ENCODE measurements at places on chromosomes 1 and 21. TPM values are rescaled to one million over a fixed set of nuclear protein-coding genes. Genes with fewer than 3 reads are reported as not detected.

DNA sequence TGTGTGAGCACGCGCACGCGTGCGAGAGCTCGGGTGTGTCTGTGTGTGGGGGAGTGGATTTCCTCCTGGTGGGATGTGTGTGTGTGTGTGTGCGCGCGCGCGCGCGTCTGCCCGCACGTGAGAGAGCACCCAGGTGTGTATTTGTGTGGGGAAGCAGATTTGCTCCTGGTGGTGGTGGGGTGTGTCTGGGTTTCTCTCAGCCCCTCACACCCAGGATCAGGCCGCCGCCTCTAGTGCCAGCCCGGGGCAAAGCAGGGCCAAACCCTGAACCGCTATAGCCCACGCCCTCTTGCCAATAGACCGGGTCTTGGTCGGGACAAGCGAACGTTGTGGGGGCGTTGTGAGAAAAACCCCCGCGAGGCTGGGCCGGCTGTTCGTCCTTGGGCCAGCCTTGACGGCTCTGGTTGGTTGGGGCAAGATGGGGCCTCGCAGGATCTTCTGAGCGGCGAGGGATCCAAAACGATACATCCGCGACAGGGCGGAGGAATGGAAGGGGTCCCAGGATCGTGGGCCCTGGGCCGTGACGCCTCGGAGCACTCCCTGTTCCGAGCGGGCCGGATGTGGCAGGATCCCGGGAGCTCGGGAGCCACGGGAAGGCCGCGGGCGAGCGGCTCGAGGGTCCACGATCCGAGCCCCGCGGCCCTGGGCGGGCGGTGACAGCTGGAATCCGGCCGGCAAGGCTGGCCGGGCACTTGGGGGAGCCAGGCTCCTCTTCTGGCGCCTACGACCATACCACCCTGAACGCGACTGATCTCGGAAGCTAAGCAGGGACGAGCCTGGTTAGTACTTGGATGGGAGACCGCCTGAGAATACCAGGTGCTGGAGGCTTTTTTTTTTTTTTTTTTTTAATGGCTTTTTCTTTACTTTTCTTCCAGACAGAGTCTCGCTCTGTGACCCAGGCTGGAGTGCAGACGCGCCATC lies 68.2 kb downstream of the RNF187 start:
- no peak for DNase-seq

DNA sequence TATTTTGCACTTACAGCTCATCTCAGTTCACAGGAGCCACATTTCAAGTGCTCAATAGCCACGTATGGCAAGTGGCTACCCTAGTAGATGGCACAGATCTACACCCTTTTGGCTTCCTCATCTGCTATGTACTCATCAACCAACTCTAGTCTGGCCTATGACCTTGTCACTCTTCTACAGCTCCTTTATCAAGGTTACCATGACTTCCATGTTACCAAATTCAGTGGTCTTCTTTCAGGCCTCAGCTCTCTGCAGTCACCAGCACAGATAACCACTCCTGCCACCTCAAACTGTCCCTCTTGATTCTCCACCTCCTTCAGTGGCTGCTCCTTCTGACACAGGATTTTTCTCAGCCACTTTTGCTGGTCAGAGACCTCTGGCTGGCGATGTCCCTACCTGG lies 11.7 kb upstream of the USP48 start:
- DNase-seq = no peak

- DNase-seq = peak; percentile 53
Measured at GRCh38 chr1:247639381-247639981, 34.1 kb downstream of the OR2G3 start.

- no peak for DNase-seq
Measured at GRCh38 chr1:94017155-94017829, 103.7 kb downstream of the ABCA4 start.

DNA sequence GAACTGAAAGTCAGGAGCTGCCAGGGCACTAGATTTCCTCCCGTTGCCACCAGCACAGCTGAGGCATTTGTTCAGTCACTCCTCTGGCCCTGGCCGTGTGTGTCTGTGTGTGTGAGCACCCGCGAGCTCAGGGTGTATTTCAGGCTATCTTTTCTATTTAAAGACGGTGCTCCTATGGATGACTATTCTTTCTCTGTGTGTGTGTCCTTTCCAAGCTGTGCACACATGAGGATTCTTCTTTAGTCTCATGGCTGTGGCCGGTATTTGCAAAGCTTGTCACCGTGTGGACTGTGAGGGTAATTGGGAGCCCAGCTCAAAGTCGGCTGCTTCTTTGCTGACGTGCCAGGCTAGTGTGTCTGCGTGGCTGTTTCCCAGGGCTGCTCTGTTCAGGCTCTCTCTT lies 3.0 kb upstream of the KCND3 start:
- DNase-seq = no peak

DNA sequence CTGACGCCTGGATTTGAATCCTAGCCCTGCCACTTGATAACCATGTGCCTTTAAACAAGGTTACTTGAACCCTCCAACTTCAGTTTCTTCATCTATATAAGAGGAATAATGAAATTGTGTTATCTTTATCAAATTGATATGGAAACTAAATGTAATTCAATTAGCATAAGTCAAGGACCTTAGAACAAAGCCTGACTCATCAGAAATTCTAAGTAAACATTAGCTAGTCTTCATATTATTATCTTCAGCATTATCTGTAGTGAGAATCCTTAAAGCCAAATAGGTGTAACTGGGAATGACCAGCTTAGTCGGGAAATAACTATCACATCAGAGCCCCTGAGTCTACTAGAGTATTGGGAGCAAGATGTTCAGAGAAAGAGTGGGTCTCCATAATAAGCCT lies 6.6 kb downstream of the SELL start:
- DNase-seq = no peak

The HES5 gene
- total RNA-seq = not detected

The FCER1G gene
- 105 TPM for total RNA-seq

The SERPINC1 gene
- 1.2 TPM for total RNA-seq

The LEMD1 gene
- total RNA-seq = not detected

DNA sequence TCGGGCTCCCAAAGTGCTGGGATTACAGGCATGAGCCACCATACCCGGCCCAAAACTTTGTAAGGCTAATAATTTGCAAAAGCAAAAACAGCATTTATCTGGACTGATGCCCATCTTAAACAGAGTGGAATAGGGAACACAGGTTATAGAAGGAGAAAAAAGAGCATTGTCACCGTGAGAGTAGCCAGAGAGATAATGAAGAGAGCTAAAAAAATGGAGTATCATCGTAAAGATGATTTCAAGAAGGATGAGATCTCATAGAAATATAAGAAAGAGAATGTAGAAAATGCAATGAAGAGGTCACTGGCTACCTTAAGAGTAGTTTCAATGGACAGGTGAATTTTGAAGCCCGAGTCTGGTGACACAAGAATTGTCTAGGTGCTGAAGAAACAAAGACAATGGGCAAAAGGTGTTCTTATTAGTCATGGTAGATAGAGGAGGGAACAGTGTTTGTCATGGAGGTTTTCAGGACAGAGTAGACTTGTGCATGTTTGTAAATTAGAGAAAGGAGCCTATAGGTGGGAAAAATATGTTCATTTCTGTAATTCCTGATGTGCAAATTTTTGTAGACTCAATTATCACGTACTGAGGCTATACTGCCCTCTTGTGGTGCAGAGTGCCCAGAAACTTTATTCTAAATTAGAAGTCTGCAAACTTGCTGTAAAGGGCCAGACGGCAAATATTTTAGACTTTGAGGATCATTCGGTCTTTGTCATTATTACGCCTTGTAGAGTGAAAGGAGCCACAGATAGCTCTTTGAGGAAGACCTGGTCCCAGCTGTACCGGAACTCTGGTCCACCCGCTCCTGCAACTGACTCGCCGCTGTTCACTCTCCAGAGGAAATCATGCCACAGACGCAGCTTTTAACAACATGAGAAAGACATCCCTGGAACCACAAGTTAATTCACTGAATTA lies 8.1 kb upstream of the TMEM183A start:
- DNase-seq = peak; percentile 59

DNA sequence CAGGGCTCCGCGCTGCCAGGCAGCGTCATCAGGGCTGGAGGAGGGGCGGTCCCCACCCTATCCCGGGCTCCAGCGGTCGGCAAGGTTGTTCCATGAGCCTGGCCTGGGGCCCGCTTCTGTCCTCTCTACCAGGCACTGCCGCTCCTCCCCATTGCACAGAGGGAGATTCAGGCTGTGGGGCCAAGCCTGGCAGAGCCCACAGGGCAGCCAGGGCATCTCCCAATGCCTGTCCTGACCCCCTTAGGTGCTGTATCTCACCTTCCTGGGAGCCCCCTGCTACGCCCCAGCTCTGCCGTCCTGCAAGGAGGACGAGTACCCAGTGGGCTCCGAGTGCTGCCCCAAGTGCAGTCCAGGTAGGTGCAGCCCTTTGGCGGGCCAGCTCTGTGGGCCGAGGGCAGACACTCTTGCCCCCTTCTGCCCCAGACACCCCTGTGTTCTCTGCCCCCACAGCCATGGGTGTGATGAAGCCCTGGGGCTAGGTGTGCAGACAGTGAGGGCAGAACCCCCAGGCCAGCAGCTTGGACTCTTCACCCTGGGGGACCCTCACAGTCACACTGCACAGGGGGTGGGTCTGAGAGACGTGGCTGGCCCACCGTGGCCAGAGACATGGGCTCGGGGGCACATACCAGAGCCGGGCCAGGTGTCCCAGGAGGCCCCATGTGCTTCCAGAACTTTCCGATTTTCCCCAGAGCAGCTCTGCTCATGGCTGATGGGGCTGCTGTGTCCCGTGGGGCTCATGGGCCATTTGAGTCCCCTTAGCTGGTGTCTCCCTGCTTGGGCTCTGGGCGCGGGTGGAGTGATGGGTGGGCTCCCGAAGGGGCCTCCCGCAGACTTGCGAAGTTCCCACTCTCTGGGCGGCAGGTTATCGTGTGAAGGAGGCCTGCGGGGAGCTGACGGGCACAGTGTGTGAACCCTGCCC lies 1.6 kb downstream of the TNFRSF14 start:
- DNase-seq = peak; percentile 59

- no peak for DNase-seq
Measured at GRCh38 chr1:8356256-8357209, 38.6 kb downstream of the SLC45A1 start.

DNA sequence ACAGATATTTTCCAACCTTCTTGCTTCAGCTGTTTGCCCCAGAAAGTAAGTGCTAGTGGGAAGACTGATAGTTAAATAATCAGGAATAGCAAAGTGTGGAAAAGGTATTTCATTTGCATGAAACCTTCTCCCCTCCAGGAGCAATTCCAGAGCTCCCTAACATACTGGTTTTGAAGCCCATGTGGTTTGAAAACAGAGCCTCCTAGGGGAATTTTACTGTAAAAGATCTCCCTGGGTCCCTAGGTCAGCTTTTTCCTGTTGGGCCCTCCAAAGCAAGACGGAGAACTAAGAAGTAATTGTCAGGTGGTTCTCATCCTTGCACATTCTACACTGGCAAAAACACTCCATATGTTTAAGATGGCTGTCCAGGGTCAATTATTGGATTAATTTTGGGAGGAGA lies 218.7 kb upstream of the FOXD3 start:
- DNase-seq = no peak

DNA sequence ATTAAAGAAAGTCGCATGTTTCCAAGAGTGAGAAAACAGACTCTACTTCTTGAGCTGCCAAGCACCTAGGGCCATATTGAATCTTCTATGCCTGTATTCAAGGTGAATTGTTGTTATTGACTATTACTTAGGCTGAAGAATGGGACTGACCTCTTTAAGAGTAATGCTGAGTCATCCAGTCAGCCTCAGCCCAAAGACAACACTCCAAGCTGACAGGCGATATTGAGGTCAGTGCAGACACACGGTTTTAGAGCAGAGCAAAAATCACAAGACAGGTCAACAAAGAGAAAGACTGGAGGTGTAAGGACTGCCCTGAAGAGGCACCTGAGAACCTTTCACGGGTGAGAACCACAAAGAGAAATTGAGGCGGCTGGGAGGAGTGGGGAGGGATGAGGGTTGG lies 146.9 kb downstream of the MIS18A start:
- DNase-seq = peak; percentile 34

GRCh38 chr1:210917560-210918169 lies 216.3 kb downstream of the KCNH1 start:
- DNase-seq = no peak

- DNase-seq = no peak
Measured at GRCh38 chr1:110159168-110159567, 8.9 kb downstream of the SLC6A17 start.
